ENCODE measurements at places on chromosomes 6 and 20.

DNA sequence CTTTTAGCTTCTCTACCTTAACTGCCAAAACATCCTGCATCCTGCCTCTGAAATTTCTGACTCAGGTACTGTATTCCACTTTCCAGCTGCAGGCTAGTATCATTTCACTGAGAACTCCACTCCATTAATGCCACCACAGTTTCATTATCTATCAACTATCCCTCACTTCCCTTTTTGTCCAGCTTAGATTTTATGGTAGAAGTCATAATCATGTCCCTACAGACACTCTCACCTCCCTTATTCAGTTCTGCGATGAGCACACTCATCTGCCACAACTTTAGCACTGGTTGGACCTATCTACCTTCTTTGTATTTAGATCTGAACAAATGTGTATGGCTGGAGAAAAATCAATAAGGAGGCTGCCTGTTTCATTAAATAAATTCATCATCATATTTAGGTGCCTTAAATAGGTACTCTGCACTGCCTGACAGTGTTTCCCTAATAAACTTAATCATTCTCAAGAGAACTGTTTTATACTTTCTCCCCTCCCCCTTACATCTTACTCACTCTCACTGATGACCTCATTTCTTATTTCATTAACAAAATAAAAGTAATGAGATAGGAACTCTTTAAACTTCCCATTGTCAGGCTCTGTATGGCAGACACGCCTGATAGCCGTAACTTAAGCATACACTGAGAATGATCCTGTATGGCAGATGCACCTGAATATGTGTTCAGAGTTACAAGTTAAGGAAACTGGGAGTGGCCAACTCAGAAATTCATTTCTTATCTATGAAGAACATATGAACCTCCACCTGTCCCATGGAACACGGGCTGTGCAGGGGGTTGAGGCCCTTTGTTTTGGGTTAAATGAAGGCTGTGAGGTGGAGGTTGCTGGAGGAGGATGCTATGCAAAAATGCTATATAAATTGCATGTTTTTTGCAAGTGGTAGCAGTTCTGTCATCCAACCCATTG is 95.3 kb upstream of the MAN1A1 start:
- no peak for DNase-seq

DNA sequence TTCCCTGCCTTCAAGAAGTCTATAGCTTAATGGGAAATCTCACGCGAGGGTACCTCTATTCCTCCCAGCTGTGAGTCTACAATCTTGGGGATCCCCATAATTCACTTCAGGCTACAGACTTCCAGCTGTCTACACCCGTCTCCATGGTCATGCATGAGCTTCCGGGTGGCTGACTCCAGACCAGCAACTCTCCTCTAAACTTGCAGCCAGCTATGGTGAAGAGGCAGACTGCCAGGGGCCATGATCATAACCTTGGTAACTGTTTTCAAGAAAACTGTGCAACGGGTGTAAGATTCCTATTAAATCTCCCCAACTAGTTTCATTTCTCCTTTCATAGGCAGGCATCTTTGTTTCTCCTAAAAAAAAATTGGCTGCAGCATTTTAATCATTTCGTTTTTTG is 534.4 kb upstream of the CHD6 start:
- no peak for DNase-seq

DNA sequence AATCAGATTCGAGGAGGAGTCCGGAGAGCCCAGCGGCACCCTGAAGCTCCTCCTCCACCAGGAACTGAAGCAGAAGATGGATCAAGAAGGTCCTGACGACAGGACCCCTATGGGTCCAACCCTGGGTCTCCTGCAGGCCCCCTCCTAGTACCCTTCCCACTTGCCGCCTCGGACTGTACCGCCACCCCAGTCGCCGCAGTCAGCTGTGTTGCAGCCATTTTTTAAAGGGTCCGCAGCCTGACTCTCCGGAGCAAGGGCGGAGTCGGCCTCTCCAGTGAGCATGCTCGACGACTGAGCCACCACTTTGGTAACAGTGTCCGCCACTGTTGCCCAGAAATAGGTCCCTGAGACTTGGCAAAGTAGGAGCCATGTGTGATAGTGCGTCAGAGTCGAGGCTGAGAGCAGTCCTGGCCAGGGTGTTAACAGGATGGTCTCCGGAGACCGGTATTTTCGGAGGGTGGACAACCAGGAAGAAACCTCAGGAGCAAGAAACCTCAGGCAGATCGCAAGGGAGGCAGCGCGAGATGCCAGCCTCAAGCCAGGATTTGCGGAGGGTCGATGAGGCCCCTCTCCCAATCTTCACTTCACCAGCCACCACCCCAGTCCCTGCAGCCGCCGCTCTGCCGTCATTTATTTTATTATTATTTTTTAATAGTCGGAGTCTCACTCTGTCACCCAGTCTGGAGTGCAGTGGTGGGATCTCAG is 294.6 kb upstream of the ZNF337 start:
- DNase-seq, result no peak

DNA sequence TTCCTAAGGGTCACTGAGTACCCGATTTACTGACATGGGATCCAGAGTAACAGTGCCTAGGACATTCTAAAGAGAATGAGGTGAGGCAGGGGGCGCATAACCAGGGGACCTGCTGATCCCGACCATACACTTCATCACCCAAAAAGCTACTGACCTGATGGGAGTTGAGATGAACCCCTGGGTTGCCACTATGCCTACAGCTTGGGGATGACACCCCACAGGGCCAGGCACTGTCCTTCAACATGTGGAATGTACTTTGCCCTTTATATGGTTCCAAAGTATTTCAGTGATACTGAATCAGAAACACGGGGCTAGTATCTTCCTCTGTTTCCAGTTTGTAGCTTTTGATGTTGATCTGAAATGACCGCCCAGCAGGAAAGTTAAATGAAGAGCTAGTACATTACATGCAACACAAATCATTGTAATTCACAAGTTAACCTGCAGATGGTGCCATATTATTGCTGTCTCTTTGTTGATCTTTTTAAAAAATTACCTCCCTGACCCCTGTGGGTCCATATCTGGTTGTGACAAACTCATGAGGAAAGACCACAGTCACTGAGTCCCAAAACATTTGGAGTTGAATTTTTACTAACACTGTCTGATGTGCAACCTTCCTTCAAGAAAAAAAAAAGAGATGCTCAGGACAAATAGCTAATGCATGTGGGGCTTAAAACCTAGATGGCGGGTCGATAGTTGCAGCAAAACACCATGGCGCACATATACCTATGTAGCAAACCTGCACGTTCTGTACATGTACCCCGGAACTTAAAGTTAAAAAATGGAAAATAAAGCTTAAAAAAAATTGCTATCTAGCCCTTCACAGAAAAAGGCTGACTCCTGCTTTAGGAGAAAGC is 42.7 kb upstream of the GCNT2 start:
- DNase-seq, result peak; percentile 31

DNA sequence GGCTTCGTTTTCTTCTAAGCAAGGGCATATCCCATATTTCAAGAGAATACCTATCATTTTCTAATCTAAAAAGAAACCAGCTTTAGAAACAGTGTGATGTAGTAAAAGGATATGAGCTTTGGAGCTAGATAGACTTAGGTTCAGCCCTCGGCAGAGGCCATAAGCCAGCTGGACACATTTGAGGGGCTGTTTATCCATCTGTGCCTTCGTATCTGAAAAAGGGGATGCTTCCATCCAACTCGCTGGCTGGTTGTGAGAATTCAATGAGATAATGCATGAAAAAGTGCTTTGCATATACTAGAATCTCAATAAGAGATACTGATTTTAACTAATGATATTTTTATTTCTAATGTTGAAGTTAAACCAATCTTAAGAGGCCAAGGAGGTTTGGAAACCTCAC is 58.0 kb downstream of the PRL start:
- DNase-seq, result no peak

- DNase-seq, result no peak
These were observed 371.9 kb downstream of the ZFAND3 start for GRCh38 chr6:38191418-38191817.

DNA sequence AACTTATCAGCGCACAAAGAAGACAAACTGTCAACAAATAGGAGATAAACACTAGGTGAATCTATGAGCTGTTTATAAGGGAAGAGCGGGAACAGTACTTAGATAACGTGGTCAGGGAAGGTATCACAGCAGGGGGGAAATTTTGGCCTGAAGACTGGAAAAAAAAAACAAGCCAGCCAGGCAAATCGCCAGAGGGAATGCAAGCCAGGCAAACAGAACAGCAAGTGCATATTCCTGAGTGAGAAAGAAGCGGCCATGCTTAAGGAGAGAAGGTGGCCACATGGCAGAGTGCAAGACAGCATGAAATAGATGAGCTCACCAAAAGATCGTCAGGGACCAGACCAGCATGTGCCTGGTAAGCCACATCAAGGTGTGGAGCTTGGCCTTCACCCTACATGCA is 466.5 kb upstream of the ARID1B start:
- no peak for DNase-seq

- DNase-seq, result peak; percentile 94
These were observed 679.5 kb downstream of the MAFB start for GRCh38 chr20:40009542-40009941.

DNA sequence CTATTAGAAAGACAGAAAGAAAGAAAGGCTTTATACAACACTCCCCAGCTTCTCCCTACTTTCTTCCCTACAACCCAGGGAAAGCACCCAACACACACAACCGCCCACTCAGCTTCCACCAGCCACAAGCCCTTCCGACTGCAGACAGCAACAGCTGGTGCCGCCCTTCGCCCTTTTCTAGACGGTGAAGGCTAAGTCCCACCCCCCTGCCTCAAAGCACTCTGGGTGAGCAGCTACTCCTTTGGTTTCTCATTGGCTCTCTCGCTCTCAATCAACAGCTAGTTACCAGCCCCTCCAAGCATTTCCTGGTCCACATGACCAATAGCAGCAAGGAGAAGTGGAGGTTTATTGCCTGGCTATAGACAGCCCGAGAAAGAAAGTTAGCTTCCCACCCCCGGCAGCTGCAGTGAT is 230.1 kb upstream of the MOCS1 start:
- DNase-seq, result no peak

- no peak for DNase-seq
These were observed 87.0 kb upstream of the OLIG3 start for GRCh38 chr6:137581019-137581707.

- DNase-seq, result peak; percentile 17
These were observed 25.5 kb upstream of the CST1 start for GRCh38 chr20:23776067-23776771.

DNA sequence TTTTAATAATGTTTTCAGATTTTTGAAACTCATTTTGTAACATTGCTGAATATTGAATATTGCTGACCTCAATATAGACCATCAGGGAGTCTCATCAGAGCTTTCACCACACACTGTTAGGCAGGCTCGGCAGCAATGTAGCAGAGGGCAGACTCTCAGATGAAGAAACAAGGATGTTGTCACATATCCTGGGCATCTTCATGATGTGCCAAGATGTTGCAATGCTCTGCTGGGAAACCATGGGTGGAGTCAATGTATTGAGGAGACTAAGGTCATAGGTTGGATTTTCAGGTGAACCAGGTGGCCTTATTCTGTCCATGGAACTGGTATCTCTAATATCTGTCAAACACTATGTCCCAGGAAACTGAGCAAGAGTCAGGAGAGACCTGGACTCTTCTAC is 27.3 kb downstream of the NR2E1 start:
- DNase-seq, result no peak

- DNase-seq, result peak; percentile 75
These were observed 102.6 kb downstream of the COL21A1 start for GRCh38 chr6:56144538-56145324.

DNA sequence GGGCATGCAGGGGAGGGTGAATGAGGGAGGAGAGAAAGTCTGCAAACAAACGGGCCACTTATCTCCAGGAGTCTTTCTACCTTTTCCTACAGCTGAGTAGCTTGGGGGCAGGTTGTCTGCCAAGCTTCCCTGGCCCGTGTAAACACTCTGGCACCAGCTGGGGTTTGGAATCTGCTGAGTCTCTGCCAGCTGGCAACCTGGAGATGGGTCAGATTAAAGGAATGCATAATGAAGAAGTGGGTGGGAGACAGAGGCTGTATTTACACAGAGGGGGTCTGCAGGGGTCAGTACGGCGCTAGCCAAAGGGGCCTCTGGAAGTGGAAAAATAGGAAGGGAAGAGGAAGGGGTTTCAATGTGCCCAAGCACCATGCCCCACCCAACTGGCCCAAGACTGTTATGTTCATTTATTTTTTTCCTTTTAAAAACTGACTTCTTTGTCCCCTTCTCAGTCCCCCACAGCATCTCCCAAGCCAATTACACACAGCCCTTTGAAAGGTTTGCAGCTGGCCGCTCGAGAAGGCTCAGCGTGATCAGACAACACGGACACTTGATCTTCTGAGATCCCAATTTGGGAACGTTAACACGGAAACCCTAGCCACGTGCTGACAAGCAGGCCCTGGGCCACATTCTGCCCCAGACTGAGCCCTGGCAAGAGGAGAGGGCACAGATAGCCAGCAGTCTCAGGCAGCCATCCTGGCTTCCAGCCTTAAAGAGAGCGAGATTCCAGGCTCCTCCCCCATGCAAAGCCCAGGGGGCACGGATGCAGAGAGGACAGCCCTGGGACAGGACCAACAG is 25.2 kb downstream of the TRAM2 start:
- DNase-seq, result peak; percentile 91

- no peak for DNase-seq
These were observed 61.2 kb downstream of the GCLC start for GRCh38 chr6:53483423-53484353.

DNA sequence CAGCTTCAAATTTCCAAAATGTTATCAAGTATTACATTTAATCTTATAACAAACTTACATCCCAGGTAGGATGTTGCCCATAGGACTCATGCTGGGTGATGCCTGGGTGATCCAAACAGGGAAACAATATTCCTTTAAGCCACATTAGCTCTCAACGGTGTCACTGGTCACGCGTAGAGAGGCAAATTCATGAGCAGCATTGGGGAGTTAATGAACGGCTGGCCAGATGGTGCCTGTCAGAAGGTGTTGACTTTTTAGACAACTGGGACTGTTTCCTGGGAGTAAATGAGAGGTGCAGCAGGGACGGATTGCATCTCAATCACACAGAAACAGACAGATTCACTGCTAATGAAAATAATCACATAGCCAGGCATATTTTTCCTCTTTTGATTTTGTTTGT is 83.3 kb upstream of the ID4 start:
- DNase-seq, result no peak

DNA sequence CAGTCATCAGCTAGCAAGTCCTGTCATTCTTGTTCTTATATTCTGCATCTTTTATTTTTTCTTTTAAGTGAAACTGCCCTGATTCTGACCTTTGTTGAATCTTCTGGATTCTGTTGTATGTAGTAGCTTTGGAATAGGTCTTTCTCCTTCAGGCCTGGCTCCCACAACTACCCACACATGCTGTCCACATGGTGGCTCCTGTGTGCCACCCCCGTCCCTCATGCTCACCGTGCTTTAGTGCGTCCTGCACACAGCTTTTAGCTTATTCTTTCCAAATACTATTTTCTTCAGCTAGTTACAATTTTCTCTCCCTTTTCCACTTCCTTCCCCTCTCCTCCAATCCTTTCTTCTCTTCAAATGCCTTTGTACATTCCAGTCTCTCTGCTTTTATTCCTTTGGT is 61.8 kb downstream of the CTNNBL1 start:
- peak; percentile 27 for DNase-seq

DNA sequence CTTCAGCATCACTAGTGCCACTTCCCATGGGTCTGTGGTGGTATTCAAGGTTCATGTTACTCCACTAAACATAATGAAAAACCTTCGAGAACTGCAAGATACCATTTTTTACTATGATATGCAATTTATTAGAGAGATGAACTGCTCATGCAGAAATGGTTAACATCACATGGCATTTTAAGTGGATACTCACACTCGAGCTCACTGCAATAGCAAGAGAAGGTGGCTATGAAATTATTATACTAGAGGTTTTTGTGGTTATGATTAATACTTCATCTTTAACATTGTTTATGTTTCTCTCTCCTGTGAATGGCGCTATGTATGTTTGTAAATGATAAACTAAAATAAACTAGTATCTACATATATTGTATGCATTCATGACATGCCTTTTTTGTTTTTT is 35.1 kb downstream of the SCAF8 start:
- no peak for DNase-seq

- peak; percentile 68 for DNase-seq
These were observed 234.4 kb downstream of the SIM1 start for GRCh38 chr6:100230115-100230952.

All from fibroblast of upper back skin (primary cell).